ENCODE measurements at places on chromosomes 12 and 14.
A peak's percentile ranks its signal among the peaks of the same experiment; 100 is the strongest.

GRCh38 chr12:1697271-1697670 is 6.4 kb downstream of the ADIPOR2 start:
- DNase-seq, result no peak

GRCh38 chr14:89279649-89280232 is 137.3 kb downstream of the FOXN3 start:
- DNase-seq, result peak; percentile 57

- peak; percentile 21 for DNase-seq
Measured at GRCh38 chr12:48890657-48891418, 25.2 kb upstream of the RND1 start.

- peak; percentile 75 for DNase-seq
Measured at GRCh38 chr12:120394483-120395367, 25.8 kb upstream of the MSI1 start.

GRCh38 chr14:94109915-94110250 is 653 bp upstream of the IFI27 start:
- DNase-seq, result no peak

GRCh38 chr12:41045509-41045908 is 142.6 kb upstream of the PDZRN4 start:
- no peak for DNase-seq

GRCh38 chr14:99034711-99035171 is 237.3 kb downstream of the BCL11B start:
- no peak for DNase-seq

GRCh38 chr12:93676408-93677194 is 574 bp upstream of the CRADD start:
- DNase-seq, result no peak
